ENCODE measurements at places on chromosomes 3 and 15.

DNA sequence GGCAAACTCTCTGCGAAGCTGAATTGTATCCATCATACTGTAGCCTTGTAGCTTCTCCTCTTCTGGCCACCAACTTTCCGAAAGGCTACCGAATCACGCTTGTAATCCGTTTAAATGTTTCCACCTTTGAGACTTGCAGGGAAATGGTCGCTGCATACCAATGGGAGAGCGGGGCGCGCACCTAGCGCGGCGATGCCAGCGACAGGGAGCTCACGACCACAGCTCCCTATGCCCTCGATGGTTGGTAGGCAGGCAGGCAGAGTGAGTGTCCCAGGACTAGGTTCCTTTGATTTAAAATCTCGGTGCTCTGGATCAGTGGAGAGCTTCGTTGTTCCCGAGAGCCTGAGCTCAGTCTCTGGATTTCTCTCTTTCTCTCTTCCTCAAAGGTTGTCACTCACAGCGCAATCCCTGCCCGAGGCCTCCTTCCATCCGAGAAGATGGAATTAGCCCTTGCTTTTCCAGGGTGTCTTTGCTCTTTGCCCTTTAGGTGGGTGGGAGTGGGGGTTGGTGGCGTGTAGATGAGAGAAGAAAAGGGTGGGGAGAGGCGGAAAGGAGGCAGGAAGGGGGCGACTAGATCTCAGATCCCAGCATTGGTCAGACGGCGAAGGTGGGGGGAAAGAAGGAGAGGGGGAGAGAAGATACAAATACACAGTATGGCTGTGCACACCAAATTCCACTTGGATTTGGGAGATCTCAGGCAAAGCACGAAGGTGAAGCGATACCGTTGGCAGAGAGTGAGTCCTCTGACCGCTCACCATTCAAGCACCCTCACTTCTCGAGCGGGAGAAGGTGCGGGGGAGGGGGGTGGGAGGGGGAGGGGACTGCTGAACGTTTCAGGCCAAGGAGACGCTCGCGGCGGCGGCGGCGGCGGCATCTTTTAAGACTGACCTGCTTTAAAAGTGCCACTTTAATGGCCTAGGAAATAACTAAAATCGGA lies at the start of gene SLITRK3:
Gene SLITRK3 (minus strand): TSS at position 745 of the 937 bp plus-strand sequence. CDS start 5,554 bp downstream, outside the sequence.
- DNase-seq = no peak

GRCh38 chr3:188627652-188628051 lies 473.7 kb downstream of the LPP start:
- no peak for DNase-seq

GRCh38 chr15:97072545-97072944 lies 742.0 kb downstream of the NR2F2 start:
- no peak for DNase-seq

DNA sequence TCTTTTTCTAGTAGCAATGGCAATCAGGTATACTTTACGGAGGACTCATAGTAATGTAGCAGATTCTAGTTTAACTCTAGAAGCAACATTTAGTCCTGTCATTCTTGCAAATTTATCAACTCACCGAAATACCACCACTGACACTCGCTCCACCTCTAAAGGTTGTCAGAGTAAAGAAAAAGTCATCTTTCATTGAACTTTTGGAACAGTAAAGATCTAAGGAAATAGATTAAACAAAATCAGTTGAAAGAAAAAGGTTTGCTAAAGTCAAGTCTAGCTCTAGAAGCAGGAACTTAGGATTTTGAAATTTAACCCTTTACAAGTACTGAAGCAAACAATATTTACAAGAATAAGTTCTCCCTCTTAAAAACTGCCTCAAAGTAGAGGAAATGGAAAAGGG lies 8.7 kb downstream of the ATP8B4 start:
- no peak for DNase-seq

GRCh38 chr3:33911525-33912322 lies 113.3 kb downstream of the PDCD6IP start:
- no peak for DNase-seq

DNA sequence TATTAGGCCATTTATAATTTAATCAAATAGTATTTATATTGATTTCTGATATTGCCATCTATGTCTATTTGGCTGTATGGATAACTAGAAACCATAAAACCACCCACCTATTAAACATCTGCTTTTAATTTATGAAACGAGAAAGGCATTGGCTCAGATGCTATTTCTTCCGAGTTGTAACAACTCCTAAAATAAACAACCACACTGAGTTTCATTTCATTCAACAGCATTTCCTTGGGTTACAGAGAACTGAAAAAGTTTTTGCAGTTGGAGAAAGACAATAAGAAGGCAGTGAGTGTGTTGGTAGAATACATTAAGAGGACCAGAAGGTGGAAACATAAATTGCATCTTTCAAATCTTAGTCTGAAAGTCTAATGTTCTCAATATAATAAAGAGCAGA lies 79.1 kb downstream of the AQR start:
- DNase-seq = no peak

DNA sequence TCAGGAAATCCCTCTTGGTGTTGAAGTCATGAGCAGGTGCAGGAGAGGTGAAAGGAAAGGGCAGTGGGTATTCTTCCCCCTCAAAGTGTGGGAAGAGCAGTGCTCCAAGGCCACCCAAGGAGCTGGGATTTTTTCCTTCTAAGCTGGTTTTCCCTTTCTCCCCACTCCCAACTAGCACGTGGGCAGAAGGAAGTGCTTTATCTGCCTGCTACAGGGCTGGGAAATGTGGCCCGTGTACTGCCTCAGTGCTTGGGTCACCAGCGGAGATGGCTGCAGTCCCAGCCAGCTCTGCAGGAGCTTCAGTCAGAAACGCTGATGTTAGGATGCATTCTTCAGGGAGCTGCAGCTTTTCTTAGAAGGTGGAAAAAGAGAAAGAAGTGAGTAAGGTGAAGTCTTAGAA lies 99.2 kb downstream of the CACNA1D start:
- DNase-seq = no peak
